Activated CD4-positive, alpha-beta T cell treated with anti-CD3 and anti-CD28 coated beads, Interleukin-10, Interleukin-2, amounts not matched to agents 100 ng/mL and 50 ng/mL, durations not matched to agents 16 hours and 8 hours (primary cell): ENCODE measurements at places on chromosomes 16 and 17.

- DNase-seq, result no peak
Measured at GRCh38 chr17:79784353-79785016, 6.5 kb downstream of the CBX2 start.

GRCh38 chr17:17051380-17051779 lies 9.1 kb downstream of the MPRIP start:
- no peak for DNase-seq

DNA sequence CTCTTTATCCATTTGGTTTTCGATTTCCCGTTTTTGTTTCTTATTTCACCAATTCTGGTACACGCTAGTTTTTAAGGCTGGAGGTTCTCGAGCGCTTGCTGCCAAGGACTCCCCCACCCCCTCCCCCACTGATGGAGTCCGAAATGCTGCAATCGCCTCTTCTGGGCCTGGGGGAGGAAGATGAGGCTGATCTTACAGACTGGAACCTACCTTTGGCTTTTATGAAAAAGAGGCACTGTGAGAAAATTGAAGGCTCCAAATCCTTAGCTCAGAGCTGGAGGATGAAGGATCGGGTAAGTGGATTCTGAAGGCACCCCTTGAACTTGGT lies 825 bp downstream of the RPTOR start:
- peak; percentile 7 for DNase-seq

GRCh38 chr16:50279504-50279865 lies 13.1 kb downstream of the ADCY7 start:
- no peak for DNase-seq

DNA sequence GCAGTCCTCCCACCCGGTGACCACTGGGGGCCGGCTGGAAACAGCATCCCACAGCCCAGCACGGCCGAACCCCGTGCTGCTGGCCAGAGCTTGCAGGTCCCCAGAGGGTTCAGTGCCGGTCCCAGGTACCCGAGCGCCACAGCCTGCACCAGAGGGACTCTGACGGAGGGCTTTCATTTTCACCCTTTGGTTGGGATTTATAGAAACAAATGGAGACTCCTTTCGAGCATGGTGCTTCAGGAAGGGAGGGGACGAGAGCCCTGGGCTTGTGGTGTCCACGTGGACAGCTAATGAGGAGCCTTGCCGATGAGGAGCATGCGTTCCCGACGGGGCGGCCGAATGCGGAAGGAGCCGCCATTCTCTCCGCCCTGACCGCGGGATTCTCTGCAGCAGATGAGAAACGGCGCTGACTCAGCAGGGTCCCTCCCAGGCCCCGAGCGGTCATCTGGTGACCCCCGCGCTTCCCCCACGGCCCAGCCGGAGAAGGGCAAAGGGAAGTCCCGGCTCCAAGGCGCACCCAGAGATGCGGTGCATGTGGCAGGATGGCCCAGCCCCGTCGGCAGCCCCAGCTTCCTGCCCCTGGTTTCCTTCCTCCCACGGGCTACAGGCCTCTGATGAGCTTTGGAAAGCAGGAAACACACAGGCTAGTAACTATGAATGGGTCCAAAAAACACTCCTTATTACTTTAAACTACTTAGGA lies 9.8 kb downstream of the SLC38A10 start:
- peak; percentile 82 for DNase-seq

DNA sequence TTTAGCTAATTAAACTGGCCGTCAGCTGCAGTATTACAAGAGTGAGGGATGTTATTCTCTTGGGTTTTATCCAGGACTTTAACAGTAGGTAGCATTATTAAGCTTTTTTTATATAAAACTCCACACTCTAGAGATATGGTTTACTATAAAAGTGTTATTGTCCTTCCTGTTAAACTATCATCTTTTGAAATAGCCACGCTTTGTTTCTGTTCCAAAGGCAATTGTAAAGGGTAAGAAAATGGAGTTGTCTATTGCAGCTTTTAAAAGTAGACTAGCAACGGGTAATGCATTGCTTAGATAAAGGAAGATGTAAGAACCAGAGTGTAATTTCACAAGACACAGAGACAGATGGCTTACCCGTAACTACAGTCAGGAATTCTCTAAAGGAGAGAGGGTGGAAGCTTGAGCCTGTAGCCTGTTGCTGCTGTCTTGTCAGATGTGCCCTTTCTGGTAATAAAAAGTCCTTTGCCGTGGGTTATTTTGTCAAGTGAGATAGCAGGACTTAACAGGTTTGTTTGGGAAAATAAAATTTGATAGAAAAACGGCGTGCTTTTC lies 56.4 kb downstream of the WWOX start:
- DNase-seq, result no peak

DNA sequence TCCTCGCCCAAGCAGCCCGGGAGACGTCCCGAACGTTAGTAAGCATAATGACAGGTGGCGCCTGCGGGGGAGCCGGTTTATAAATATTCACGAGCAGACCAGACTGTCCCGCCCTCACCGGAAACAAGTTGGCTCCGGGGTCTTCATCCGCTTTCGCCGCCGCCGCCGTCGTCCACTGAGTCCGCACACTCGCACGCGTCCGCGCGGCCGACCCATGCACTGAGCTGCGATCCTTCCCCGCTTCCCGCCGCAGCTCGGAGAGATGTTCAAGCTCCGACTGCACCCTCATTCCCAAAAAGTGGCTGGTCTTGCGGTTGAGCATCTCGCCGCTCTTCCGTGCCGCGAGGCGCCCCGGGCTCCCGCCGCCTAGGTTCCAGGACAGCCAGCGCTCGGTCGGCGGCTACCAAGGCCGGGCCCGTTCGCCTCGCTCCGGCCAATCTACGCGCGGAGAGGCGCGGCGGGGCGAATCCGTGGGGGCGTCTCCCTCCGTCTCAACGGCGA lies 385 bp downstream of the CFAP119 start:
- peak; percentile 40 for DNase-seq

- DNase-seq, result no peak
Measured at GRCh38 chr17:61124562-61124961, 275.1 kb upstream of the TBX2 start.

GRCh38 chr17:28317099-28317965 lies 1.7 kb upstream of the TMEM97 start:
- DNase-seq, result no peak

DNA sequence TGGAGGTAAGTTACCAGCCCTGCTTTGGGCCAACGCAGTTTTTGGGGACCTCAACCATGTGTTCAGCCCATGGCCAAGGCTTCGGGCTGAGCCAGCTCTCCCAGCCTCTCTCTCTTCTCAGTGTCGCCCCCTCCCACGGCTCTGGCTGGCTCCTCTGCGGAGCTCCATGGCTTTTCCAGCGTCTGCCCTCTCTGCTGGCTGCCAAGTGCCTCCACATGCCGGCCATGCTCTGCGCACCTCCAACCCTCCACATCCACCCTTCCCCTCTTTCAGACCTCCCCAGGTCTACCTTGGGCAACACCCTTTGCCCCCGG lies 23.2 kb downstream of the COTL1 start:
- no peak for DNase-seq

DNA sequence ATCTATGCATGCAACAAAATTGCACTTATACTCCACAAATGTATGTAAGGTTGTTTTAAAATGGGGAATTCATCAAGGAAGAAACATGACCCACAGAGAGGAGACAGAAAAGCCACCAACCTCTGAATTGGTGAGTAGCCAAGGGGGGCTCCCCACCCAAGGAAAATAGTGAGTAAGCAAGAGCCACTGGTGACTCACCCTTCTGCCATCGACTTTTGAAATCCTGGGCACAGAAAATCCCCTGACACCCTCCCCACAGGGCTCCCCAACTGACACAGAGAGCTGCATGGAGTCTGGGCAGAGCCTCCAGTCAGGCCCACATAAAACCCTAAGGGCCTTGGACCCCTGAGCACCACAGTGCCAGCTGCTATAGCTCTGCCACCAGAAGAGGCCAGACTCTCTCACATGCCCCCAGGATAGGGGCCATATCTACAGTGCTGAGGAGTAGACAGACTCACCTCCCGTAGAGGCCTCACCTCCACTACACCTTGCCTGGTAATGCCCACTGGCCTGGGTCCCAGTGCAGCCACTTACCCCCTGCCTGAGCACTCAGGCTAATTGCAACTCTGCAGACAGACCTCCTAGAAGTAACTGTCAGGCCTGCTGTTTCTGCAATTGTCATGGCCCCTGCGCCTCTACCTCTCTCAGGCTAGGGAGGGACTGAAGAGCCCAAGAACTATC lies 244.7 kb upstream of the WSB1 start:
- DNase-seq, result peak; percentile 6

GRCh38 chr17:81453712-81454111 lies 58.5 kb downstream of the BAHCC1 start:
- DNase-seq, result peak; percentile 35

DNA sequence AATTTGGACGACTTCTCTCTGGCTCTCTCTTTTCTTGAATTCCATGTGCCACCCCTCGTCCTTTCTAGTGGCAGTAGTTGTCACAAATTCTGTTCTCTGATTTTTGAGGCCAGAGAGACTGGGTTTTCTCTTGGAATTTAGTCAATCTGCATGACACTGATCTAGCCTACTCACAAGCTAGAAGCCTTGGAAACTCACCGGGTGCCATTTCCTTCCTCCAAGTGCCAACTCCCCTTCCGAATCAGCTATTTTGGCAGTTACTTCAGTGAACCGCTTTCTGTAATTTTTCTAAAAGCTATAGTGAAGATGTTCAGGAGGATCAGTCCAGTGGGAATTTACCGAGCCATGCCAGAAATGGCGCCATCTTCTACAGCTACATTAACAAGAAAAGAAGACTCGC lies 228.9 kb downstream of the PMP22 start:
- no peak for DNase-seq

- DNase-seq, result no peak
Measured at GRCh38 chr17:82881324-82881823, 41.6 kb upstream of the ZNF750 start.

- no peak for DNase-seq
Measured at GRCh38 chr17:49971199-49971847, 2.3 kb downstream of the DLX4 start.

GRCh38 chr17:42132941-42133340 lies 10.3 kb downstream of the HSPB9 start:
- peak; percentile 63 for DNase-seq

DNA sequence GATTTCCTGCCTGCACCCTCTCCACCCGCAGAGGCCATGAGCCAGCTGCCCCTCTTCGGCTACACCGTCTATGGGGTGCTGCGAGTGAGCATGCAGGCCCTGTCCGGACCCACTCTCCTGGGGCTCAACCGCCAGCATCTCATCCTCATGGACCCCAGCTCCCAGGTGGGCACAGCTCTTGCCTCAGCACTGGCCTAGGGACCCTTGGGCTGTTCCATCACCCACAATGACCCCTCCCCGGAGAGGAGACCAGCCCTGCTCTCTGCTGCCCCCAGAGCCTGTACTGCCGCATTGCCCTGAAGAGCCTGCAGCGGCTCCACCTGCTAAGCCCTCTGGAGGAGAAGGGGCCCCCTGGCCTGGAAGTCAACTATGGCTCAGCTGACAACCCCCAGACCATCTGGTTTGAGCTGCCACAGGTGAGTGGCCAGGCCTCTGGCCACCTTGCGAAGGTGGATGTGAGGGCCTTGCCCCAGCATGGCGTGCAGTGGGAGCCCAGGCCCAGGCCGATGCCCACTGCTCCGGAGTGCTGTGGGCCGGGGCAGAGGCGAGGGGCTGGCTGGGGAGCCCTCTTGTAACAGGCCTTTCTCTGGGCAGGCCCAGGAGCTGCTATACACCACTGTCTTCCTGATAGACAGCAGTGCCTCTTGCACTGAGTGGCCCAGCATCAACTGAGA lies 7.3 kb upstream of the SMIM5 start:
- DNase-seq, result peak; percentile 29

GRCh38 chr17:13004336-13004735 lies 13.5 kb downstream of the ELAC2 start:
- DNase-seq, result no peak

GRCh38 chr16:86044881-86045590 lies 146.1 kb downstream of the IRF8 start:
- DNase-seq, result peak; percentile 9

- DNase-seq, result no peak
Measured at GRCh38 chr17:56047331-56047730, 105.9 kb upstream of the ANKFN1 start.

- DNase-seq, result no peak
Measured at GRCh38 chr16:19242987-19243575, 42.5 kb upstream of the CLEC19A start.

GRCh38 chr17:71975331-71975801 lies 145.5 kb upstream of the SOX9 start:
- no peak for DNase-seq

GRCh38 chr16:9836118-9836736 lies 346.0 kb downstream of the GRIN2A start:
- DNase-seq, result no peak

- no peak for DNase-seq
Measured at GRCh38 chr17:72619976-72620650, 472.4 kb downstream of the SLC39A11 start.

- no peak for DNase-seq
Measured at GRCh38 chr17:57707892-57708291, 37.2 kb downstream of the CCDC182 start.

DNA sequence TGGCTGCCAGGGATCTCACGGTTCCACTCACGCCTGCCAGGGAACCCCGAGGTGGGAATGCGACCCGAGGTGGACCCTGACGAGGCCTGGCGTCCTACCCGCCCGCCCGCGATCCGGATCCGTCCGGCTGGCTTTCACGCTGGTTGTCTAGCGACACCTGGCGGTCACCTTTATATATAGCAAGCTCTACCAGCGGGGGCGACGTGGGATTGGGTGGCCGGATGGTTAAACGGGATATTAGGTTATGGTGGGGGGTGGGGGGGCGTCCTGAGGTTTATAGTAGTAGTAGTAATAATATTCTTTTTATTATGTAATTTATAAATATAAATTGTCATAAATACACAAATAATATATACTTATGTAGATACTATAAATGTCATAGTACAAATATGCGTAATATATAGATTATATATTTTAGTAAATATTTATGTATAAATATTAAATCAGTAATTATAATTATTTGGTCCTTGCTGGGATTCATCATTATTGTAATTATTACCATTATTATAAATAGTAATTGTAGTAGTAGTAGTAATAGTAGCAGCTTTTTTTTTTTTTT lies 136.9 kb downstream of the KCNJ12 start:
- peak; percentile 80 for DNase-seq

DNA sequence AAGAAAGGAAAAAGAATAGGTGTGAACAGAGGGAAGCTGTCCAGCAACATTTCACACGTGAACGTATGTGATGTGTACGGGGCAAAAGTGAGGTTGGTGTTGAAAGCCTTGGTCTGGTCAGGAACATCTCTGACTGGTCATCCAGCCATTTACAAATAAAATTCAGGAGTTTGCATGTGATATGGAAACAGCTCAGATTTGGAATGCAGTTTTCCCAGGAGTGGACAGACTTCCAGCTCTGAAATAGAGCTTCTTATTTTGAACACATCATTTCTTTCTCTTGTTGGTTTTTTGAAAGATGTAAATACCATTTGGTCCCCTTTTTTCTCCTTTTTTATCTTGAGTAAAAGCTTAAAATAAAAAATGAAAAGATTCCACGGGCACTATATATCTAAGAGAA lies 566.2 kb upstream of the ZFHX3 start:
- no peak for DNase-seq

DNA sequence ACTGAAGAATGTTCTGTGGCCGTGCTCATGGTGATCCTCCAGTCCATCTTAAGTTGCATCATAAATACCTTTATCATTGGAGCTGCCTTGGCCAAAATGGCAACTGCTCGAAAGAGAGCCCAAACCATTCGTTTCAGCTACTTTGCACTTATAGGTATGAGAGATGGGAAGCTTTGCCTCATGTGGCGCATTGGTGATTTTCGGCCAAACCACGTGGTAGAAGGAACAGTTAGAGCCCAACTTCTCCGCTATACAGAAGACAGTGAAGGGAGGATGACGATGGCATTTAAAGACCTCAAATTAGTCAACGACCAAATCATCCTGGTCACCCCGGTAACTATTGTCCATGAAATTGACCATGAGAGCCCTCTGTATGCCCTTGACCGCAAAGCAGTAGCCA lies 36.8 kb upstream of the KCNJ2 start:
- DNase-seq, result no peak
